ENCODE measurements at places on chromosomes 7 and 10. TPM values are rescaled to one million over a fixed set of nuclear protein-coding genes. Genes with fewer than 3 reads are reported as not detected.

- no peak for DNase-seq
Measured at GRCh38 chr10:102868911-102869257, 386 bp upstream of the AS3MT start.

ENTPD1 gene
- total RNA-seq: 25.4 TPM

GRCh38 chr10:103203466-103203865, 10.4 kb upstream of the NT5C2 start:
- no peak for DNase-seq

DNAH11 gene
- 0.26 TPM for total RNA-seq

DNA sequence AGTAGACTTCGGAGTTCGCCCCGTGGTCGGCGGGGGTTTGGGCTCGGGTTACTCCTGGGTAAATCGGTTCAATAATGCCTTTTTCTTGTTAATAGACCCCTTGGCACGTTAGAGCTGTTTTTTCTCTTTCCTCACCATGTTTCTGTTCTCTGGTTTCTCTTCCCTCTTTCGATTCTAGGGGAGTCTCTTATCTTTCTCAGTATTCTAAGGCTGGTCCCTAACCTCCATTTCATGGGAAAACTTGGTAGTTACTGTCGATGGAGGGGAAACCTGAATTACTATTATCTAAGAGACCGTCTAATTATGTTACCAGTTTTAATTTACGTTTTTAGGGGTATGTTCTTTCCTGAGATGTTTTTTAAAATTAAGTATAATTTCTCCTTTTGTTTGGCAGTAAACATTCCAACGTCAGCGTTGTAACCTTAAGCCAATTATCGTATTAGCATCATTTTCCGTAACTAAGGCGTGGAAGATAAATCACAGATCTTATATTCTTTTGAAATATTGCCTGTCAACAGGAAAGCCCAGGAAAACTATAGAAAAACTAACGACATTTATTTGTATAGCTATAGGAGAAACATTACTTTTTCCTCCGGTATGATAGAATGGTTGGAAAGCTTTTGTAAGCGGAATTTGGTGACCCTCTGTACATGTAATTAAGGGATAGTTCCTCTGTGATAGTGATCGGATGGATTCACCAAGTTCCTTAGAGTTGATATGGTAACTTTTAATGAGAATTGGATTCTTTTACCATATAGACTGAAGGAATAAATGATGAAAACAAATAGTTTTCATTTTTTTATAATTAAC, 847 bp downstream of the BTAF1 start:
- DNase-seq: no peak

DNA sequence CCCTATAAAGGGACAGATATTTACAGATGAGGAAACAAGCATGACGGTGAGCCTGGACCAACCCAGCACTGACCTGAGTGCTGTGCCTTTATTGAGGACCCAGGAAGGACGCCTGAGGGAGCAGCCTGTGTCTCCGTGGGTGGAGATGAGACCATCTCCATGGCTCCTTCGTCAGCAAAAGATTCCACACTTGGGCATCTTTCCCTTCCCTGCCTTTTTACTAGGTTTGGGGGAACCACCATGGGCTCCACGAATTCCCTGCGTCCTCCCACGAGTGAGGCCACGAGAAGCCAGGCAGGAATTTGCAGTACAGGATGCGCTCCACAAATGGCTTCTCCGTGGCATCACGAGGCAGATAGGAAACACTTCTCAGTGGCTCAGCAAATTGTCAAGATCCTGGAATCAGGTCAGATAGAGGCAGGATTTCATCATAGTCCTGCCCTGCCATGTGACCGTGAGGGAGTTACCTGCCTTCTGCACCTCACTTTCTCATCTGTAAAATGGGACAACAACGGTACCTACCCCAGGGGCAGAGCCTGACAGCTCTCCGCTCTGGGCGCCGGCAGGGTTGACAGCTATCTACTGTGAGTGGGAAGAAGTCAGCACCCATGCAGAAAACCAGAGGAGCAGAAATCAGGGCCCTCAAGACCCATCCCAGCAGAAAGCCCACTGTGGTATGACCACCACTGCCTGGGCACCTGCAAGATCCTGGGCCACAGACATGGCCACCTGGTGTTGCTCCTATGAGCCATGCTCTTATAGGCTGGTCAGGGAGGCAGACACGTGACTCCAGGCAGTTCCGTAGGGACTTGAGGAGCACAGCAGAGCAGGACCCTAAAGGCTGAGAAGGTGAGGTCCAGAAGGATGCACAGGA, 80.1 kb downstream of the GRID1 start:
- DNase-seq: peak; percentile 73

DNA sequence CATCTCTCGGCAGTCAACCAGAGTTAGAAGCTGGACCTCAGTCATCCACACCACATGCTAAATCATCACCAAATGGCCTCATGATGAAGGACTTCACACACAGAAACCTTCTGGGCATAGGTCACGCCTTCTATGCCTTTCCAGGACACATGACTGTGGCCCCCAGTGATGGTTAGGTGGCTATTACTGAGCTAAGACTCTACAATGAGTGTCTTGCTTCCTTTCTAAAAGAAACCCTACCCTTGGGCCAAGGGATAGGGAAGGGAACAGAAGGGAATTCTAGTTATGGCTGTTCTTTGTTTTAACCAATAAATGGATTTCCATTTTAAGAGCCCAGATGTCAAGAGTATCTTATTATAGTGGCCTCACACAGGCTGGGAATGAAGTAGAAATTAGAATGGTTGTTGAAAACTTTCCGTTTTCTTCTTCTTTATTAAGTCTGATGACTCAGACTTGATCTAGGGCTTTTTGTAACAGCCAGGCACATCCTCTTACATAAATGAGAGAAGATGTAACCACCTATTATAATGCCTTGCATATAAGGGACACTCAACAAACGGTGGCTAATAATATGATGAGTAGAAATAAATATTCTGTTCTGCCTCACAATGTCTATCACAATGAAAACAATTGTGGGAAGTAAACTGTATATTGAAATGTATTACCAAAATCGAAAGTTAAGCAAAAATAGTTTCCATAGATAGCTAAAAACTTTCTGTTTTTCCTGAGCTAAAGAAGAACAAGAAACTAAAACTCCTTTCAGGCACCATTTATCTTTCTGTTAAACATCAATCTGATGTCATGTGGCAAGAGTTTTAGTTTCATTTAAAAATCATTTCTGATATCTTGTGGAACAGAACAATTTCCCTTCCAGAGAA, 62.5 kb upstream of the TOMM7 start:
- no peak for DNase-seq

- DNase-seq: no peak
Measured at GRCh38 chr10:124362568-124362967, 56.2 kb downstream of the OAT start.

H2AZ2 gene
- total RNA-seq: 92.3 TPM

DNA sequence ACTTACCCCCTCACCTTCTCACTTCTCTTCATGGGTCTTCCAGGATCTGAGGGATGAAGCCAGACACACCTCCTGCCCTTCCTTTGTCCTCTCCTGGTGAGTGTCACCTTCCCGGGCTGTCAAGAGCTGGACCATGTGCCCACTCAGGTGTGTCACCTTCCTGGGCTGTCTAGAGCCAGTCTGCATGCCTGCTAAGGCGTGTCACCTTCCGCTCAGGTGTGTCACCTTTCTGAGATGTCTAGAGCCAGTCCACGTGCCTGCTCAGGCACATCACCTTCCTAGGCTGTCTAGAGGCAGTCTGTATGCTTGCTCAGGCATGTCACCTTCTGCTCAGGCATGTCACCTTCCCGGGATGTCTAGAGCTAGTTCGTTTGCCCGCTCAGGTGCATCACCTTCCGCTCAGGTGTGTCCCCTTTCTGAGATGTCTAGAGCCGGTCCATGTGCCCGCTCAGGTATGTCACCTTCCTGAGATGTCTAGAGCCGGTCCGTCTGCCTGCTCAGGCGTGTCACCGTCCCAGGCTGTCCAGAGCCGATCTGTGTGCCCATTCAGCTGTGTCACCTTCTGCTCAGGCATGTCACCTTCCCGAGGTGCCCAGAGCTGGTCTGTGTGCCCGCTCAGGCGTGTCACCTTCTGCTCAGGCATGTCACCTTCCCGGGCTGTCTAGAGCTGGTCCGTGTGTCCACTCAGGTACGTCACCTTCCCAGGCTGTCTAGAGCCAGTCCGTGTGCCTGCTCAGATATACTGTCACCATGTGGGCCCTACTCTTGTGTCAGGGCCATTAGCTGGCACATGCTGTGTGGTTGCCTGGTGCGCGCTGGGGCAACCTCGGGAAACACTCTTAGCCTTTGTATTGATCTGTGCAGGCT, 245.3 kb downstream of the EBF3 start:
- no peak for DNase-seq

MYO3A gene
- not detected for total RNA-seq

PPP1R17 gene
- total RNA-seq: not detected

TMEM176A gene
- 64.3 TPM for total RNA-seq

GRCh38 chr10:70234668-70235447, 1.6 kb upstream of the PPA1 start:
- DNase-seq: no peak

GRCh38 chr7:116353647-116354046, 143.3 kb downstream of the TES start:
- no peak for DNase-seq

- DNase-seq: no peak
Measured at GRCh38 chr10:64037071-64037661, 516.0 kb downstream of the REEP3 start.

DNA sequence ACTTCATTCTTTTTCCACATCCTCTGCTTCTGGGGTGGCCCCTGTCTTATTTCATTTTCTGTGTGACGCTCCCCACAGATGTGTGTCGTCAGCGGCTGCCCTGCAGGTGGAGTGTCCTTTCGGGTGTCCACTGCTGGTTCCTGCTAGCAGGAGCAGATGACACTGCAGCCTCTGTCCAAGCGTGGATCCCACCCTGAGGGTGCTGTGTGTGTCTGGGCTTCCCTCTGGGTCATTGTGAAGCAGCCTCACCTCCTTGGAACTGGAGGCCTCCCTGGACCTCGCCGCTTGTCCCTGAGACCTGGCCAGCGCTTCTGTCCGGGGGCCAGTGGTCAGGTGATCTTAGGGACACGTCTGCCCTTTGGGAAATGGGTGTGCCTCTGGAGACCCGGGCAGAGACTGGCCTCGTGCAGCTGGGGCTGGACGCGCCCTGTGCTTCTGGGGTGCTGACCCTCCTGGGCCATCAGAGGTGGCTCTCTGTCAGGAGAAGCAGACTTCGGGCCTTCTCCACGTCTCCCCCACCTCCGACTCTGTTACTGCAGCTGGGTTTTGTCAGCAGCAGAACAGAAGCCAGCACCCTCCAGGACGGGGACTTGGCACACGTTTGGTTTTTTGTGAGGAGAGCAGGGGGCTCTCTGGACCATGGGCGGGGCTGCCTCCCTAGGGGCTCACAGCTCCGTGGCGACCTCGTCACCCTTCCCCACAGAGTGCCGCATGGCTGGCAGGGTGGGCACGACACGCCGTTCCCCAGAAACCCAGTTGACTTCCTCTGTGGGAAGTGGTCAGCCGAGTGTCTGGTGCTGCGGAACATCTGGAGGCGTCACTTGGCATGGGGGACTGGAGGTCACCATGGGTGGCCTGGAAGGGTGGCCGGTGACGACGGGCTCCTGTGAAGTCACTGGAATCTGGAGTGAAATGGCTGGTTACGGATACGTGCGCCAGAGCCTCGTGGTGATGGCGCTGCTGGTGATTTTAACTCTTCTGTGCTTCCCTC, 48.4 kb downstream of the INPP5A start:
- no peak for DNase-seq

DNA sequence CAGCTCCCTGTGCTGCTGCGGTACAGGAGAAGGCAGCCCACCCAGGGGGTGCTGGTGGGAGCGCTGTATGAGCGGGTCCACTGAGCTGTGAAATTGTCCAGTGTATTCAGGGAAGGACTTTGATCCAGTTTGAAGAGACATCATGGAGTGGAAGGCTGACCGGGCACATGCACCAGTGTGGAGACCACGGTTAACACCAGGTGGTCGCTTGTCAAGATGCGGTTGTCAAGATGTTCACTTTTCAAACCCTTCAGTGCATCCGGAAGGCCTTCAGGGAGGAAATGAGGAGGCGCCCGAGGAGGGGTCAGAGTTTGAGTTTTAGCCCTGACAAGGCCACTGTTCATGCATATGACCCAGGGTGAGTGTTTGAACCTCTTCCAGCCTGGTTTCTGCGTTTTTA, 6.1 kb downstream of the DOCK1 start:
- no peak for DNase-seq

AKR1C2 gene
- 767 TPM for total RNA-seq

GRCh38 chr7:49611951-49612350, 161.5 kb upstream of the VWC2 start:
- no peak for DNase-seq

DNA sequence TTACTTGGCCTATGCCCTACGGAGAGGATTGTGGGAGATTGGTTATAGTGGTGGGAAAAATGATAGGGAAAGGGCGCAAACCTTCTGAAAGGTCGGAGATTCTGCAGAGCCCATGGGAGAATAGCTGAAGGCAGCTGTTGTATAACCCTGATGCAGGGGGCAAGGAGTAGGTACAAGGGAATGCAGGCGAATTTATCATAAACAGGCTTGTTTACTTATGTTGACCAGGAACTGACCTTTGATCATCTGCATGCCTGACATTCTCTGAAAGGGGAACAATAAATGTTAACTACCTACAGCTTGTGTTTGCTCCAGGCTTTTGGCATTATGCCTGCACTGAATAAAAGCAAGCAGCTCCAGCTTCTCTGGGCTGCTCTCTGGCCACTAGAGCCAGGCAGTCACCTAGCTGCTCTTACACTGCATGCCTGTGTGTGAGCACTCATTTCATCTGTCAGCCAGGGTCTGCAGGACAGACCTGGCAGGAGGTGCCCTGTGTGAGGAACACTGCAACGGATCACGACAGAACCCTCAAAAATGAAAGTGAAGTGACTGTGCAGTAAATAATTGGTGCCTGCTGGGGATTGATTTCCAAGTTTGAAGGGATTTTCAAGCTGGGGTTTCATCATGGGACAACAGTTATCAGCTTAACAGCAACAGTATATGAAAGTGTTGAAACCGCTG, 31.1 kb upstream of the ABCA13 start:
- no peak for DNase-seq

OR2A14 gene
- not detected for total RNA-seq

LRIT1 gene
- not detected for total RNA-seq

- DNase-seq: no peak
Measured at GRCh38 chr7:107027208-107027607, 17.3 kb upstream of the PRKAR2B start.

EPHA1 gene
- 0.22 TPM for total RNA-seq

PRF1 gene
- 4.0 TPM for total RNA-seq

METTL27 gene
- 1.7 TPM for total RNA-seq

ZNF394 gene
- 24.4 TPM for total RNA-seq

DNA sequence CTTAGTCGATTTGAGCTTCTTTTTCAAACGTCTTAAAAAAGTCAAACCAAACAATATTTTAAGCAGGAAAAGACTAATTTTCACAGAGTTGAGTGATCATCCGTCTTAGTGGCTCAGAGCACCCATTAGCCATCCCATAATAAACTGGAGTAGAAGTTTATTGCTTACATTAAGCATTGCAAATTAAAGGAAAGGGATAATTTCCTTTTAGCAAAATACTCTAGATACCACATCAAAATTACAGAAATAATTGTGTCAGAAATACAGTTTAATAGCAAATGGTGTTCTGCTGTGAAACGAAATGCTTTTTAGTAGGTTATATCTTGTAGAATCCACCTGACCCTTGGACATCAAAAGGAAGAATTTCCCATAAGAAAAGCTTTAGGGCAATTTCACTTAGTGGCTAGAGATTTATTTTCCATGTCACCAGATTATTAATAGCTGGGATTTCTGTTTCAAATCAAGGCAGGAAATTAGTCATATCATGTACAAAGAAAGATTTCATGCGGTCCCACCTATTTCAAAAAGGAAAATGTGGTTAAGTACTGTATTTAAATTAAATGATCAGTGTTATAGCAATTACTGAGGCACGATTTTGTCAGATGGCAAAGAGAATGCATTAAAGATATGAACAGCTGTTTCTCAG, 96.2 kb downstream of the NPTX2 start:
- DNase-seq: no peak

All from mesenteric fat pad (tissue), 1 donor.